Psoas muscle (tissue), 8 donors: ENCODE measurements at places on chromosomes 7 and 10. TPM values are rescaled to one million over a fixed set of nuclear protein-coding genes. Genes with fewer than 3 reads are reported as not detected.

CPA2 gene
- 0.32 TPM for total RNA-seq

ARHGEF35 gene
- total RNA-seq: 0.21 TPM

CYP2E1 gene
- 2.0 TPM for total RNA-seq

MGMT gene
- 7.5 TPM for total RNA-seq

PLEKHA8 gene
- total RNA-seq: 3.7 TPM

GRID2IP gene
- 0.06 TPM for total RNA-seq

GPR85 gene
- not detected for total RNA-seq

TMEM26 gene
- total RNA-seq: 0.08 TPM

FAM237B gene
- total RNA-seq: not detected

GPNMB gene
- 11.2 TPM for total RNA-seq

CASP2 gene
- total RNA-seq: 4.7 TPM

CDC14C gene
- not detected for total RNA-seq

VKORC1L1 gene
- total RNA-seq: 19.4 TPM

SPDYE6 gene
- total RNA-seq: not detected

FOXI2 gene
- not detected for total RNA-seq

FAM180A gene
- total RNA-seq: not detected

MCM10 gene
- 0.10 TPM for total RNA-seq

AOAH gene
- 0.83 TPM for total RNA-seq

LRRC17 gene
- total RNA-seq: 3.6 TPM

PITX3 gene
- total RNA-seq: 9.3 TPM

XPNPEP1 gene
- 62.3 TPM for total RNA-seq

ICA1 gene
- total RNA-seq: 1.8 TPM

PLXNA4 gene
- total RNA-seq: 1.1 TPM

EN2 gene
- total RNA-seq: 0.36 TPM
